K562 (cell line): ENCODE measurements at places on chromosomes 1 and 21. TPM values are rescaled to one million over a fixed set of nuclear protein-coding genes. Genes with fewer than 3 reads are reported as not detected.

DNA sequence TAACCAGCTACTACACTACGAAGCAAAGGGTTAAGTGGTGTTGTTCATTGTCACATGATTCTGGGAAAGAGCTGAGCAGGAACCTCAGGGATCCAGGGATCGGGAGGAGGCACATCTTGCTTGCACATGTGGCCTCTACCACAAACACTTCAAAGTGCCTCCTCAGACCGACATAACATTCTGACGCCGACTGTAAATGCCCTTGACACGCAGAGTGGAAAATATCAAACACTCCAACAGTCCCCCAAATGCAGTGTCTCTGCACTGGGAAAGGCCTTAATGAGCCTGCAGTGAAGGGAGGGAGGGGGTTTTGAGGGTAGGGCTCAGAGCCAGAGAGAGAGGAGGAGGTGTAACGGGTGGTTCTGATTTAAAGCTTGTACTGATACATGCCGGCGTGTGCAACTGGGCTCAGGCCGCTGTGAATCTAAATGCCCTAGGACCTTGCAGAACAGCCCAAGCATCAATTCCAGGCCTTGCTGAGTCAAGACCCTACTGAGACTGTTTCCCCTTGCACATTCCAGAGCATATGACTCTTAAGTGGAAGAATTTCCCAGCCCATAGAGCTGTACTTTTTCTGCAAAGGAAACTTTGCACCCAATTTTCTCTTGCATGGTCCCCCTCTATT is 163.7 kb downstream of the NTMT2 start:
- no peak for DNase-seq

GRCh38 chr1:116460261-116460660 is 87.2 kb downstream of the ATP1A1 start:
- no peak for DNase-seq

DNA sequence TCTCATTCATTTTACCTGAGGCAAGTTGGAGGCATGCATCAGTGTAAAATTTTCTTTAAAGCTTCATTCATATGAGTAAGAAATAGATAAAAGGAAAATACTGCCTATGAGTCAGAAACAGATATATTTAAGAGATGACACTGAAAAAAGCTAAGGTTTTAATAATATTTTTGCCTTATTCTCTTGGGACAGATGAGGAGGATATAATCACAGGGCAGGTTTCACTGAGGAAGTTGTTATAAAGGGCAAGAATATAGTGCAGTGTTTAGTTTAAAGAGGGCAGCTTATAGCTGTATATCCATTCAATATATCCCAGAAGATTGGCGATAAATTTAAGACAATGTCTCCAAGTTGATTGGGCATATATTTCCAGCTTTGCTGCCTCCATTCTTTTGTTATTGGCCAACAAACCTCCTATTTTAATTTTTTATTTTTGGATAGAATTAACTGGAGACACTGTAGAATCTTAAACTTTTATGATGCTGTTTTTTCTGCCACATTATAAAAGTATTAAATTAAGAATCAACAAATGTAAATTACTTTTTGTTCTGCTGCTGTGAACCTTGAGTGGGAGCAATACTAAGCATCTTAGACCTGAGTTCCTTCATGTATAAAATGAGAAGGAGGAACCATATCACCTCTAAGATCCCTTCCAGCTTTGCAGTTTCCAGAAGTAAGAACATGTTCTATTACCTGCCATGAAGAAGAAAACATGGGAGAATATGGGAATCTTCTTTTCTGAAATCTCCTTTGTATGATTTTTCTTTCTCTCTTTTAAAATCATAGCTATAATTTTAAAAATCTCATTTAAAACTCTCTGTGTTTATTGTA is 171.6 kb downstream of the S1PR1 start:
- no peak for DNase-seq

GRCh38 chr21:33171616-33172169 is 58.0 kb upstream of the IFNAR2 start:
- no peak for DNase-seq

DNA sequence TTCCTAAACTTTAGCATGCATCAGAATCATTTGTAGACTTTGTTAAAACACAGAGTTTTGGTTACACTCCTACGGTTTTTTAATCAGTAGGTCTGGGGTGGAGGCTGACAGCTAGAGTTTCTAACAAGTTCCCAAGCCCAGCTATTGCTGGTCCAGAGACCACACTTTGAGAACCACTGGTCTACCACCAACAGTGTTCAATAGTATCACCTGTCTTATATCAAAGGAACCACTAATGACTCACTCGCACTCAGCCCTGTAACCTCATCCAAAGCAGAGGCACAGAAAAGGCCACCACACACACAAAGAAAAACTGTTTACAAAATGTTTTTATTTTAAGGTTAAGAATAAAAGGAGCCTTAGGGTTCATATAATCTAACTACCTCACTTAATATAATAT is 68.7 kb downstream of the HIVEP3 start:
- DNase-seq, result no peak

GRCh38 chr1:30444401-30444800 is 279.0 kb downstream of the MATN1 start:
- DNase-seq, result no peak

DNA sequence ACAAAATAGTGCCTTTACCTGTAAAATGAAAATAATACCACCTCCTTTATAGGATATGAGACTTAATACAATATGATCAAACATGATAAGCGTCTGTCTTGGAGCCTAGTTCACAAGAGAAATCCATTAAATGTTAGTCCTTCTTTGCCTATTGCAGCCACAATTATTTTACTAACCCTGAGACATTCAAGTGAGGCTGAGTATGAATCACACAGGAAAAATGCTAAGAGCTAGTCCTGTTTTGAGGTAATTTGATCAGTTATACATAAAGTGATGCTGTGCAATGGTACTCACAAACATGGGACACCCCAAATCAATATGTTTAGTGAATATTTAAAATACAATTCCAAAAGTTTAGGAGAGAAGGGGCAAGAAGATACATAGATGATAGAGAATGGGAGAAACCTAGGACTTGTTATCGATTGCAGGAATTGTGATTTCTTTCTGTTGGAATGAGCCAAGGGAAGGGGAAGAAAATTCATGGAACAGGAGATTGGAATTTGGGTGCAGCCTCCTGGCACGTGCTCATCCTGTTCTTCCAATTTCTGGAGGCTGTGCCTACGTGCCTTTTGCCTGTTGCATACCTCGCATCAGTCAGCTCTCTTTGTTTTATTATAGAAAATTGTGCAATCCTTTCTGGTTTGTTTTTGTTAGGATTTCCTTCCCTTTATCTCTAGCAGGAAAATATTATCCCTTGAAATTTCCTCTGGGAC is 39.9 kb upstream of the BACH1 start:
- DNase-seq, result no peak

DNA sequence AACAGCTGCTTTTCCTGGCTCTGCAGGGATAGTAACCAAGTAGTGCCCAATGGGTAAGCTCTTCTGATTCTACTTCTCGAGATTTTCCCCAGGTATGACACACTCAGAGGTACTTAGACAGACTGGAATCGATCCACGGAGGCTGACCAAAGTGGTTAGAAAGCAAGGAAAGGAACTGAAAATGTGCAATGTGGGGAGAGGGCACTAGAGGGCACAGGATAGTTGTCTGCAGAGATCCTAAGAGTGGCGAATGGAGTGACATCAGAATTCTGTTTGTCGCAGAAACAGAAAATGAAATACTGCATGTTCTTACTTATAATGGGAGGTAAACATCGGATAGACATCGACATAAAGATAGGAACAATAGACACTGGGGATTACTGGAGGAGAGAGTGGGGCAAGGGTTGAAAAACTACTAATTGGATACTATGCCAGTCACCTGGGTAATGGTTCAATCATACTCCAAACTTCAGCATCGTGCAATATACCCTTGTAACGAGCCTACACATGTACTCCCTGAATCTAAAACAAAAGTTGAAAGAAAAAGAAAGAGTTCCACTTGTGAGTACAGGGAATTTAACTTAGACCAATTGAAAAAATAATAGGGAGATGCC is 23.3 kb downstream of the CYP2J2 start:
- DNase-seq, result peak; percentile 15

DNA sequence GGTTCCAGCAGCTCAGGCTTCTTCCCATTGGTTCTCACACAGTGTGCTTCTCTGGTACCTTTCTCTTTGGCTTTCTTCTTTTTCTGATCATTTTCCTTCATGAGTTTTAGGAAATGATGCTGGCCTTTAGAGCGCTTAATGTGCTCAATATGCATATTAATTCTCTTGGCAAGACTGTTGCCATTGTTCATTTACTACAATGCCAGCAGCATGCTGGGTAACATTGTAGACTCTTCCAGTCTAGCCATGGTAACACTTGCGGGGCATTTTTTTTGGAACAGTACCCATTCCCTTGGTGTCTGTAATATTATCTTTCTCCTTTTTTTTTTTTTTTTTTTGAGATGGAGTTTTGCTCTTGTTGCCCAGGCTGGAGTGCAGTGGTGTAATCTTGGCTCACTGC is 21.7 kb downstream of the UBE4B start:
- no peak for DNase-seq

DNA sequence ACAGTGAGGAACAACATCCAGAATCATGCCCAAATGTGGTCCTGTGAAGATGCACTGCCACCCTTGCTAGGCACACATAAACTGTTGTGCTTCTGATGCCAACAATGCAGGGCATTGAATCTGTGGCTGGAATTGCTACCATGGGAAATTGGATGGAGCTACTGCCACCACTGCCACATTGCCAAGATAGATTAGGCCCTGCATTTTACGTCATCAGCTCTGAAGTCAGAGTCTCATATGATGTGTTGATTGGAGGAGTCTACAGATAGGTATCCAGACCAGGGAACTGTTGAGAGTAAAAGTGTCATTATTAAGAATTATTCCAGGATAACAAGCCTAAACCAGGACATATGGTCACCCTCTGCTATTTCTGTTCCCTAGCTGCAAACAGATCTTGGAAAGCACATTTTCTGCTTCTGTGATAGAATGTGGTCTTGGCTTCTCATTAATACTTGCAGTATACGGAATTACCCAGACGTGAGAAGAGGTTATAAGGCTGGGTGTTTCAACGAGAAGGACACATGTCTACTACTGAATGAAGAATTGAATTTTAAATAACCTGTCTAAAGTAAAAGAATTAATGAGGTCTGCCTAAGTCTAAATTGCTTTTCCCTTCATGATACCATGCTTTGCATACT is 106.6 kb downstream of the TNNI3K start:
- no peak for DNase-seq

GRCh38 chr1:116067566-116067890 is 43.7 kb upstream of the MAB21L3 start:
- DNase-seq, result no peak

DNA sequence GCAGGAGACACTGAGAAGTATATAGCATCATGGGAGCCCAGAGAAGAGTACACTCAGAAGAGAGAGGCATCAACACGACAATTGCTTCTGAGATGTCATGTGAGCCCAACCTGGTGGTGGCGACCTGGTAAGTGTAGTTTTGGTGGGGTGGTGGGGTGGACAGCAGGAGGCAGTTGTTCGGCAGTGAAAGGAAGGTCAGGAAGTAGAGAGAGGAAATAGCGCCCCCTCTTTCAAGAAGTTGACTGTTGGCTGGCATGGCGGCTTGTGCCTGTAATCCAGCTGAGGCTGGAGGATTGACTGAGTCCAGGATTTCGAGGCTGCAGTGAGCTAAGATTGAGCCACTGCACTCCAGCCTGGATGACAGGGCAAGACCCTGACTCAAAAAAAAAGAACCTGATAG is 12.6 kb downstream of the RSPO1 start:
- DNase-seq, result peak; percentile 41

- DNase-seq, result peak; percentile 89
These were observed 27.5 kb downstream of the ARID1A start for GRCh38 chr1:26723013-26723991.

DNA sequence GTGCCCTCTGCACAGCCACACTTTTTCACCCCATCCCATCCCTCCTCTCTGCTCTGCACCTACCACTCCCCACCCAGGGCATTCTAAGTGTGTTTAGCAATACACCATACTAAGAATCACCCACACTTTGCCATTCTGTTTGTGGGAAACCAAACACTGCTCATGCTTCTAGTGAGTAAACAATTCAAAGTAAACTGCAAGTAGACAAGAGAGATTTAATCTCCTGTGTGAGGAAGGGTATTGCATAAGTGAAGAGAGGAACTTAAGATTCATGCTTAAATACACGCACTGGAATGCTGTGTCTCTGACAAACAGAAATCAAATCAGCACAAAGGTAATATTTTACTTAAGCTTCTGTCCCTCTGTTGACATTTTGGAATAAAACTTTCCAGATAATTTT is 4.8 kb upstream of the EDARADD start:
- no peak for DNase-seq

GRCh38 chr1:212529211-212529741 is 79.3 kb upstream of the ATF3 start:
- no peak for DNase-seq

DNA sequence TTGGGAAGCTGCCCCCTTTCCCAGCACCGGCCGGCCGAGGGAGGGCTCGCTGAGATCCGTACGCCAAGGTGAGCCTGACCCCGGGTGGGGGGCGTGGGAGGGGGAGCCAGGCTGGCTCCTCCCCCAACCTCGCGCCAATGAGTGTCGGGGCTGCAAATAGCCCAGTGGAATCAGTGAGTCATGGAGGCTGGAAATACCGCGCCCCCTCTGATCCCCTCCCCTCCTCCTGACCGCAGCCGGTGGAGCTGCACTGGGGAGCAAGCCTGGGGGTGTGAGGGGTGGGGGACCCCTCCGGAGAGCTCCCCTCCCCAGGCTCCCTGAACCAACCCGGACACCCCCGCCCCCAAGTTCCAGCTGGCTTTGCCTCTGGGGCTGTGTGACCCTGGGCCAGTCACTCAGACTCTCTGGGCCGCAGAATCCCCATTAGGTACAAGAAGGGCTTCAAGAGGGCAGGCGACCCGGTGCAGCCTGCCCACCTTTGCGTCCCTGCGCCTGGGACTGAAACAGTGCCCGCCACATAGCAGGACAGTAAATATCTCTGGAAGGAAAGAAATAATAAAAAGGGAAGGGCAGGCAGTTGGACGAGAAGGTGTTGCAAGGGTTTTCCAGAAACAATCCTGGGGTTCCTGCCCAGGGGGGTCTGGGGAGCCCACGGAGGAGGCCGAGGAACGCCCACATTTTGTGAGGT is 4.5 kb downstream of the HSPB7 start:
- peak; percentile 94 for DNase-seq

Gene TRABD2B
- total RNA-seq, result not detected in 2 replicates

Gene CLDN17
- not detected in 2 replicates for total RNA-seq

Gene OR2T33
- 0.27 TPM in 1 of 2 replicates, not detected in the other for total RNA-seq

Gene NUDT17
- 6.1 and 7.2 TPM in 2 replicates for total RNA-seq

Gene UBE2U
- total RNA-seq, result not detected in 2 replicates

Gene GNAT2
- 0.16 and 0.47 TPM in 2 replicates for total RNA-seq

Gene GUCA2B
- not detected in 2 replicates for total RNA-seq

Gene NRAS
- total RNA-seq, result 60.3 and 60.6 TPM in 2 replicates

Gene MYBPH
- total RNA-seq, result not detected in 2 replicates

Gene TP73
- total RNA-seq, result 1.3 and 1.6 TPM in 2 replicates

Gene ADAM30
- not detected in 2 replicates for total RNA-seq
